ENCODE measurements at places on chromosomes 3 and 15.

- DNase-seq, result no peak
These were observed 145.8 kb downstream of the CBLB start for GRCh38 chr3:105722943-105723556.

DNA sequence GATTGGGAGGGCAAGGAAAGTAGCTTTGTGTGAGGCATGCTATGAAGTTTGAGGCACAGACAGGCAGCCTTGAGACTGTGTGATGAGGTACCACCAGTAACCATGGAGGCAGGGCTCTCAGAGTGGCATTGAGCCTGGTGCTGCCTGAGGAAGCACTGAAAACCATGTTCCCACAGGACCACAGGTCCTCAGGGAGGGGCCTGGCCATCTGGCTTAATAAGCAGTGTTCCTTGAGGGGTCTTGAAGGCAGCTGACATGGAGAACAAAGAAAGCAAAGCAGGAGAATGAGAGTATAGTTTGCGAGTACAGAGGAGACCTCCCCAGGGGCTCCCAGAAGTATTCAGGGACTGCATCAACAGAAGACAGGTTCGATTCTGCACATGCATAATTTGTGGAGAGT, 346.6 kb downstream of the EPHB1 start:
- DNase-seq, result no peak

DNA sequence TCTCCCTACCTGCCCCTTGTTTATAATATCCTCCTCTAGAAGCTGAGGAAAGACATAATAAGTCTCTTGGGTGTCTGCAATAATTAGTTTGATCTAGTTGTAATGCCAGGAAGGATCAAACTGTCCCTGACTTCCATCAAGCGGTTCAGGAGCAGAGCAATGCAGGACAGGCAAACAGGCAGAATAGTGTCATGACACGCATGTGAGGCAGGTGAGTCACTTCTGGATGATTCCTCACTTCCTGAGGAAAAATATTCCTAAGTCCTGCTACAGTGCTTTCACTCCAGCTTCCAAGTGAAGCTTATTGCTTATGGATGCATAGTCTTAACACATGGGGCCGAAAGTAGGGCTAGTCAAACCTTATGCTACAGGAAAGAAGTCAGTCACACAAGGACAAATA, 85.8 kb downstream of the GREM1 start:
- DNase-seq, result no peak

DNA sequence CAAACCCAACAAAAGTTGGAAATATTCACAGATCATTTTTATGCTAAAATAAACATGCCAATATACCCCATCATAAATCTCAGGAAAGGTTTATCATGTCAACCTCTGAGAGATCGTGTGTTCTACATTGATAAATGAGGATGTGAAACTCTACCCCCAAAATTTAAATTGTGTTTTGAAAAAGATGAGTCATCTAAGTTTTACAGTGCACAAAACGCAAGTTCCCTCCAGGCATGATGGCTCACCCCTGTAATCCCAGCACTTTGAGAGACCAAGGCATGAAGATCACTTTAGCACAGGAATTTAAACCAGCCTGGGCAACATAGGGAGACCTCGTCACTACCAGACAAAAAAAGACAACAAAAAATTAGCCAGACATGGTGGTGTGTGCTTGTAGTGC, 1487.0 kb upstream of the GBE1 start:
- DNase-seq, result no peak

- DNase-seq, result no peak
These were observed 29.1 kb upstream of the NOX5 start for GRCh38 chr15:68985361-68985891.

DNA sequence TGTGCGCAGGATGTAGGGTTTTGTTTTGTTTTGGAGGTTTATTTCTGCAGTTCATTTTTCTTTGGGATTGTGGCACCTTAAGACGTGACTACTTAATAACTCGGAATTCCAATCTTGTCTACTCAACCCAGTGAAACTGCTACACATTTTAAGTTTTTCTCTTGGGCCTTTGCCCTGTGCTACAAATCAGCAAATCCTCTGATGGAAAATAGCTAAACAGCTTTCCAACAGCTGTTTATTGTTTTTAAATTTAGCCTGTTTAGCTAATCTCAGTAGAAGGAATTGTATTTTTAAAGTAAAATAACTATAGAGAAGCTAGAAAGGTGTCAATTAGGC, 48.4 kb downstream of the OPA1 start:
- no peak for DNase-seq

GRCh38 chr15:63233667-63234423, 43.6 kb upstream of the APH1B start:
- no peak for DNase-seq

- no peak for DNase-seq
These were observed 32.5 kb downstream of the NR2F2 start for GRCh38 chr15:96362755-96363651.

GRCh38 chr15:91938136-91938535, 84.6 kb downstream of the SLCO3A1 start:
- DNase-seq, result no peak

GRCh38 chr15:80401456-80401855, 2.7 kb upstream of the ARNT2 start:
- DNase-seq, result no peak

- DNase-seq, result no peak
These were observed 29.6 kb downstream of the ONECUT1 start for GRCh38 chr15:52760562-52760961.

GRCh38 chr3:195168009-195168762, 102.8 kb downstream of the XXYLT1 start:
- DNase-seq, result no peak

DNA sequence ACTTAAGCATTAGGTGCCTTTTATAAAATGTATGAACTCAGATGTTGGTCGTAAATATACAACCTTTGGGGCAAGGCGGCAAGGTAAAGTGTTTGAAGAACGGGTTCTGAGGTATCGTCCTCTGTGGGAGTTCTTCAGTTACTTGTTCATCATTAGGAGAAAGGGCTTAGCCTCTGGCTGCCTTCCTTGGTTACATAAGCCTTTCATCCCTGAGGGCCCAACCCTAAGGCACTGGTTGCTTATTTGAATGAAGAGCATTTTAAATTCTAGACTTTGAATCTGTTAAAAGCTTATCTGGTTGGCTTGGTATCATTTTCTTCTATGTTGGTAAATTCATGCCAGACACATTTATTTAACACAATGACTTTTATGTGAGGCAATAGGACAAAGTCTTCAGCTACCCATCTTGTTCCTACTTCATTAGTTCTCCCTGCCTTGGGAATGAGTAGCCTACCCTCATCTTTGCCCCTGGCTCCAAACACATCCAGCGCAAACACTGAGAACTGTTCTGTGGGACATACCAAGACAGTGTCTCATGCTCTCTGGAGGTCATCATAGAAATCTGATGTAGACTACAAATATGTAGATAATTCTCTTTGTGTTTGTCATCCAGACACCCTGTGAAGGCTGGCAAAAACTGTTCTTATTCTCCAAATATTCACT, 12.4 kb upstream of the CCDC80 start:
- DNase-seq, result no peak

DNA sequence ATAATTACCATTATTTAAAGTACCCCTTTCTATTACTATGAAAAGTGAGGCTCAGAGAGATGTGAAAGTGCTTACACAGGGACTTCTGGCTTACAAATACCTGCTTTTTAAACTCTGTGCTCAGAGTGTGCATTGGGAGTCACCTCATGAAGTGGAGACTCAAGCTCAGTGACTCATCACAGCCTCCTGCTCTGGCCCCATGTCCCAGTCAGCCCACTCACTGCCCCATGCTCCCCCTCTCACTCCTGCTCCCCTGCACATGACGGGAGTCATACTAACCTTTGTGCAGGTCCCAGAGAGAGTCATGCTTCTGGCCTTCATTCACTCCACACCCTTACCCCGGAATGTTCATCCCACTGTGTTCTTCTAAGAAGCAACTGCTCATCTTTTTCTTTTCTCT, 20.2 kb downstream of the CCR1 start:
- no peak for DNase-seq

DNA sequence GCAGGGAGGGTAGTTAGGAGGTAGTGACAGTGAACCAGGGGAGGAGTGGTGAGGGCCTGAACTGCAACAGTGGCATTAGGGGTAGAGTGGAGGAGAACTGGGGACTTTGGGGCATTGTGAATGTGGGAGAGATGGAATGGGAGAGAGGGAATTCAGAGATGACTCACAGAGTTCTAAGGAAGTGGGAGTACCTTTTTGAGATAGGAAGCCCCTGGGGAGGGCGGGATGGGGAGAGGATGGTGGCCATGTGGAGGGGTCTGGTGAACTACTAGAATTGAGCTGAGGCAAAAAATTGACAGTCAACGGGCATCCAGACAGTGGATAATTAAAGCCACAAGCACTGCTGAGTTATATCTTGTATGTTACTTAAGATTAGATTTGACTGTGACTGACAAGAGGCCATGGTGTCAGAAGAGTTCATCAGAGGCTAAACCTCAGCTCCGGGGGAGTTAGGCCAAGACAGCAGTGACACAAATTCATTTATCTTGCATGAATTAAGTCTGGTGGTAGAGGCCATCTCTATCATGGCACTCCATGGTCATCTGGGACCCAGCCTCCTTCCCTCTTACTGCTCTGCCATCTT, 34.0 kb downstream of the PLEKHO2 start:
- no peak for DNase-seq

DNA sequence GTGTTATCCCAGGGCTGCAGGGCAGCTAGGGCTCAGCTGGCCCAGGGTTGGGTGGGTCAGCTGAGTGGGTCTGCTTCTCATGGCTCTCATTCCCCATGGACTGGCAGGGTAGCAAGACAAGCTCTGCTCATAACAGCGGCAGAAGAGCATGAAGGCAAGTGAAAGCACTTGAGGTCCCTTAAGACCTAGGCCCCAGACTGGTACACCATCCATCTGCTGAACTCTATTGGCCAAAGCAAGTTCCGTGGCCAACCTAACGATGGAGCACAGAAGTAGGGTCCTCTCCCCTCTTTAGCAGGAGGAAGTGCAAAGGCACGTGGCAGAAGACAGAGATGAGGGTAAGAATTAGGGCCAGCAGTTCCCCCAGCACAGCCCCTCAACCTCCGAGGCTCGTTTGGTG, 174.3 kb upstream of the TOPAZ1 start:
- DNase-seq, result no peak

DNA sequence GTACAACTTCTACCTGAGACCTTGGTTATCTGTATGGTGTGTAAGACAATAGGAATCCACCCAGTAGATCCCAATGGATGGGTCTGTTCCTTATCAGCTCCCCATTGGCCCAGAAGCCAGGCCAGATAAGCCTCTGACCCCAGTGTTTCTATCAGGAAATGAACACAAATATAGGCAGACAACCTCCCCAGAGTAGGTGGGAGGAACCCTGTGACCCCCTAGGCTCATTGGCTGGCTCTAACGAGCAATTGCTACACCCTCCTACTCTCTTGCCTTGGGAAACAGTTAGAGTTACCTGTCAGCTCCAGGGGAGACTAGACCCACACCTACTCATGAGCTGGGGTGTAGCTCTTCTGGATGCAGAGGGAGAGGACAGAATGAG, 299.9 kb downstream of the UACA start:
- no peak for DNase-seq

DNA sequence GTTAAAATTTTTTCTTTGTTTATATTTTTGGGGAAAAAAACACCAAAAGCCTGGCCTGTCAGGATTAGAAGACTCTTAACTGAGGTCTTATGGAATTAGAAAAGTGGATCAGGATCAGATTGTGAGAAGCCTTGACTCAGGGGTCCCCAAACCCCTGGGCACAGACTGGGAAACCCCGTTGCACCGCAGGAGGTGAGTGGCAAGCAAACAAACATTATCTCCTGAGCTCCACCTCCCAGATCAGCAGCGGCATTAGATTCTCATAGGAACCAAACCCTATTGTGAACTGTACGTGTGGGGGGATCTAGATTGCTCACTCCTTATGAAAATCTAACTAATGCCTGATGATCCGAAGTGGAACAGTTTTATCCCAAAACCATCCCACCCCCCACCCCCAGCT, 117.2 kb downstream of the TCF12 start:
- DNase-seq, result no peak

GRCh38 chr15:70259028-70259424, 161.3 kb upstream of the TLE3 start:
- DNase-seq, result peak; percentile 20

DNA sequence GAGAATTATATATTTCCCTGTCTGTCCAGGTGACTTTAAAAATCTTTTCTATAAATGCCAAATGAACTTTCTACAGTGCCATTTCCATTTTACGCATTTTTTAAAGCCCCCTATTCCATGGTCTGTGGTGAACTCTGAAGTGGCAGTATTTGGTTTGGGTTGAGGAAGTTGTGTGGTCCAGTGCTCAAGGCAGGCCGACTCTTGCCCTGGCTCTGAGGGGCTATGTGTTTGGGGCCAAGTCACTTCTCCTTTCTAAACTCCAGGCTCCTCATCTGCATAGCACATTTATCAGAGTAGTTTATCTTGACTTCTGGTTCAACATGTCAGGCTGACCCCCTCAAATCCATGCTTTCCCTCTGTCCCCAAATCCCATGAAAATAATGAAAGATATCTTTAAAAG, 14.1 kb downstream of the TTC21A start:
- no peak for DNase-seq

GRCh38 chr3:132135628-132136333, 101.0 kb upstream of the CPNE4 start:
- DNase-seq, result no peak

GRCh38 chr15:100801256-100801900, 78.3 kb upstream of the ALDH1A3 start:
- no peak for DNase-seq

GRCh38 chr3:14647976-14648955, 3.3 kb upstream of the CCDC174 start:
- DNase-seq, result no peak

DNA sequence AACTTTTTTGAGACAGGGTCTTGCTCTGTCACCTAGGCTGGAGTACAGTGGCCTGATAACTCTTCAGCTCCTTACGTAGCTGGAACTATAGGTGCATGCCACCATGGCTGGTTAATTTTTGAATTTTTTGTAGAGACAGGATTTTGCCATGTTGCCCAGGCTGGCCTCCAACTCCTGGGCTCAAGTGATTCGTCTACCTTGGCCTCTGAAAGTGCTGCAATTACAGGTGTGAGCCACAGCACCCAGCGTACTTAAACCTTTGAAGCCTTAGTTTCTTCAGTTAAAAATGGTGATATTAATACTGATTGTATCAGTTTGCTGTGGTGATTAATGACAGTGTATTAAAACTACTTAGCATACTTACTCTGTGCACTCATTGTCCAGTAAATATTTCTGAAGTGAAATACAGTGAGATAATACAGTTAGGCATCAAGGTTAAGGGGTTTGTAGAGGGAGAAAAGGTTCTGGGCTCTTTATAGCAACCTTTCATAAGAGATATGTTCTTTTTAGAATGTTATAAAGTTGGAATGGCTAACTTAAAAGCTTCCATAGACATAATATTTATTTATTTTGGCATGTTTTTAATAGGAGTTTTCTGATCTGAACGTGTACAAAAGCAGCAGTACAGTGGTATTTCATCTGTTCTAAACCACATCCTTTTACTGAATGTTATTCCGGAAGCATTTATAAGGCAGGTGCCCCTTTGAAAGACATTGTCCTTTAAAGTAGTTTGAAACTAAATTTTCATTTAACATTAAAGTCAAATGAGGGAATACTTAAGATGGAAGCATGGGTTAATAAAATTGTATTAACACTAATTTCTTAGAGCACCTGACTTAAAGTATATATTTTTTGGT, 23.6 kb downstream of the NCK1 start:
- DNase-seq, result no peak

All from stimulated activated CD8-positive, alpha-beta memory T cell treated with anti-CD3 and anti-CD28 coated beads, Interleukin-2, amount 100 ng/mL, for 1 hour (primary cell).